ENCODE measurements at places on chromosomes 5 and 9.

- peak; percentile 62 for DNase-seq
Measured at GRCh38 chr9:88236511-88237478, 98.5 kb upstream of the SPATA31C2 start.

- DNase-seq, result no peak
Measured at GRCh38 chr9:121450241-121450640, 49.4 kb downstream of the GGTA1 start.

DNA sequence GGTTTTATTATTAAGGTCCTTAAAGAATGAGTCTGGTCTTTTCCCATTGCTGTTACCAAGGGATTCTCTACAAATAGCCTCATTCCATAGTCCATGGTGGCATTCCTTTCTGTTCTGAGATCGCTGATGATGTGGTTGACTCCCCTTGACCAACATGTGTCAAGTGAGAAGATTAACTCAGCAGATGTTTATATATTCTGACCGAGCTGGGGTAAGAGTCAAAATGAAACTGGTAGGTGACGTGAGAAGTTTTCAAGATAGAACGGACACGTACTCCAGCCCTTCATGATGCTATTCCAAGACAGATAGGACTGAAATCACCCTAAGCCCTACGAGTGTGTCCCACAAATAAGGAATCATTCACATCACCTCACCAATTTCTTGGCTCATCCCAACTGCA is 155.5 kb upstream of the WWC1 start:
- DNase-seq, result no peak

DNA sequence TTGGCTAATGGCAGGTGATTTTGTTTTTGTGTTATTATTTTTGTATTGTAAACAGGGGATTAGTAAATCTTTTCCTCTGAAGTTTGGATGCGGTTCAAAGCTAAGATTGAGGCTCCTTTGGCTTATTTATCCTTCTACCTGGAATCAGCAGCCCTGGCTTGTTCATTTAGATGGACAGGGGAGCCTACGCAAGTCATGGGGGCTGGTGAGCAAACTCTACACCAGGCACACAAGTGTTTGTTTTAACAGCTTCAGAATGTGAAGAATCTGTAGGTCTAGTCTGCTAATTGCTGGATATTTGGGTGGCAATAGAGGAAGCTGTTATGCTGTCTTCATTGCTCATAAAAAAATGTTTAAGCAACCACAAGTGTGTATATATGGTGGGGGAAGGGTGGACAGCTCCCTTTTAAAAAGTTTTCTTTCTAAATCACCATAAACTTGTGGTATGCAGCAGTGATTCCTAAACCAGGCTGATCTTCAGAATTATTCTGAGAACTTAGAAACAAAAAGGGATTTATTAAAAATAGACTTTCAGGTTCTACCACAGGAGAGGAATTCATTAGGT is 20.7 kb downstream of the ZNF462 start:
- no peak for DNase-seq

- no peak for DNase-seq
Measured at GRCh38 chr9:115923903-115924668, 229.5 kb upstream of the PAPPA start.
